ENCODE measurements at places on chromosomes 6 and 20. TPM values are rescaled to one million over a fixed set of nuclear protein-coding genes. Genes with fewer than 3 reads are reported as not detected.

The NKAPL gene
- total RNA-seq = not detected

The C20orf202 gene
- not detected for total RNA-seq

The DUSP22 gene
- total RNA-seq = 18.6 TPM

The KIF25 gene
- total RNA-seq = not detected

The FLRT3 gene
- total RNA-seq = 107 TPM

The SLC12A5 gene
- 1.9 TPM for total RNA-seq

The FOXS1 gene
- total RNA-seq = not detected

The OVOL2 gene
- total RNA-seq = 8.8 TPM

GRCh38 chr20:32920530-32921298 lies 62.0 kb downstream of the EFCAB8 start:
- DNase-seq = peak; percentile 40

GRCh38 chr6:144334150-144334708 lies 49.1 kb downstream of the UTRN start:
- DNase-seq = no peak

- no peak for DNase-seq
Measured at GRCh38 chr6:10609038-10609437, 85.4 kb downstream of the C6orf52 start.

DNA sequence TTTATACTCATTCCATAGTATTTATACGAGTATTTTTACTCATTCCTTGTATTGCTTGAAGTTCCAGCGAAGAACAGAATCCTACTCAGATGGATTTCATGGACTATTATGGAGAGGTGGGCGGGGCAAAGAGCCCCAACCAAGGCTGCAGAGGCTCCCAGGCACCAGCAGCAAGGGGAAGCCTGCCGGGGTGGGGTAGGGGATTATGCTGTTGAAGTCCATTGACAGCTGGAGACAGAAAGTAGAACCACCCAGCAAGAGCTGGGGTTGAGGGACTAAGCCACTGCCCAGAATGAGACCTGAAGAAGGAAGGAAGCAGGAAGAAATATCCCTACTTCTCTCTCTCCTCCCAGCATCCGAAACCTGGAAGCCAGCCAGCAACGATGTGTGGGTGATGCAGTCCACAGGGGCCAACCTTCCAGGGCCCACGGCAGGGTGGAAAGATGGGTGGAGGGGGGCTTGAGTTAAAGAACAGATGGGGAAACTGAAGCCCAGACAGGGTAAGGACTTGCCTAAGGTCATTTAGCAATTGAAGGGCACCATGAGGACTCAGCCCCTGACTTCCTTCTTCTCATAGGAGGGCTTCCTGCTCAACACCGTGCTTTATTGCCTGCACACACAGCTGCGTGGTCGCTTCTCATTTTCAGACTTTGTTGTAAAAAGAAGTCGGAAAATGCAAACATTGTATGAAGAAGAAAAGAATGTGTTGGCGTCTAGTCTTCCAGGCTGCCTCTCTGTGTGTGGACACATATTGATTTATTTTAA lies 18.3 kb upstream of the GTSF1L start:
- DNase-seq = no peak

DNA sequence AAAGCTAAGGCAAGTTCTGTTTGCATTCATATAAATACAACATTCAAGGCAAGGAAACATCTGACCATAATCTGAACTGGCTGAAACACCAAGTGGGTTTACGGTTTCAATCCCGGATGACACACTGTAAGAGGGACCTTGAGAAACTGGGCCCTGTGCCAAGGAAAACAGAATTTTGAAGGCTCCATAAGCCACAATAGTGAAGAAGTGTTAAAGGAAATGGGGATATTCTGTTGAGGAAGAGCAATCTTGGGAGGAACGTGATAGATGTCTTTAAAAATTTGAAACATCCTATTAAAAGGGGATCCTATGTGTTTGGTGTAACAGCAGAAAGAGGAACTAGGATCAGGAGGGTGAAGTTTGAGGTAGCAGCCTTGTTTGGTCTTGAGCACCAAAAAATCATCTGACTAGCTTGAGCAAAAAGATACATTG lies 82.4 kb upstream of the TAB2 start:
- no peak for DNase-seq

DNA sequence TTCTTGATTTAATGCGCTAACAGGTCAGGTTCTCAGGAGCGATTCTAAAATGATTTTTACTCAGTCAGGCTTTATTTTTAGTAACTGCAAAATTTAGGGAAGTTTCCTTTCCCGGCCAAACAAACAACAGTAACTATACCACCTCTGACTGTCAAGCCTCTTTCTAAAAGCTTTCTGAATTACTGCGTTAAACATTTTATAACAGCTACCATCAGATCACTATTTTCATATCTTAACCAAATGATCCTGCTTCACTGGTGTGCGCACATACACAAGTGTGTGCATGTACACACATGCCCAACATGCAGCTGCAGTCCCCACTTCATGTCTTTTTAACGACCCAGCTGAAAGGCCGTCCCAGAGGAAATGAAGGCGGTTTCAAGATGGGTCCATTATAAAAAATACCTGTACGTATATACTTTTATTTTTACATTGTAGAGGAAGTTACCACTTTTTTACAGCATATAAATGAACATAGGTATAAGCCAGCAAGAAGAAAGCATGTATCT lies 25.0 kb downstream of the TMEM242 start:
- no peak for DNase-seq

- no peak for DNase-seq
Measured at GRCh38 chr6:143949535-143949934, 58.5 kb downstream of the PLAGL1 start.

DNA sequence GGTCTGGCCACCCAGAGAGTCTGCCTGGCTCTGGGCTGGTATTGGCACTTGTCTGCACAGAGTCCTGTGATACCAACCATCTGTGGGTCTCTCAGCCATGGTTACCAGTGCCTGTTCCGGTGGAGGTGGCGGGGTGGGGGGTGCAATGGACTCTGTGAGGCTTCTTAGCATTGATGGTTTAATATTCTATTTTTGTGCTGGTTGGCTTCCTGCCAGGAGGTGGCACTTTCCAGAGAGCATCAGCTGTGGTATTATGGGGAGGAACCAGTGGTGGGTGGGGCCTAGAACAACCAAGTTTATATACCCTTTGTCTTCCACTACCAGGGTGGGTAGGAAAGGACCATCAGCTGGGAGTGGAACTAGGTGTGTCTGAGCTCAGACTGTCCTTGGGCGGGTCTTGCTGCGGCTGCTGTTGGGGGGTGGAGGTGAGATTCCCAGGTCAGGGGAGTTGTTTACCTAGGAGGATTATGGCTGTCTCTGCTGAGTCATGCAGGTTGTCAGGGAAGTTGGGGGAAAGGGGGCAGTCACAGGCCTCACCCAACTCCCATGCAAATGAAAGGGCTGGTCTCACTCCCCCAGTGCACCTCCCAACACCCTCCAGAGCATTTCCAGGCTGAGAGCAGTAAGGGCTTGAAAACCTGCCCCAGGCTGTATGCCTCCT lies 117.5 kb downstream of the FLRT3 start:
- DNase-seq = peak; percentile 88

- no peak for DNase-seq
Measured at GRCh38 chr20:58783511-58784011, 67.1 kb downstream of the GNAS-AS1 start.

DNA sequence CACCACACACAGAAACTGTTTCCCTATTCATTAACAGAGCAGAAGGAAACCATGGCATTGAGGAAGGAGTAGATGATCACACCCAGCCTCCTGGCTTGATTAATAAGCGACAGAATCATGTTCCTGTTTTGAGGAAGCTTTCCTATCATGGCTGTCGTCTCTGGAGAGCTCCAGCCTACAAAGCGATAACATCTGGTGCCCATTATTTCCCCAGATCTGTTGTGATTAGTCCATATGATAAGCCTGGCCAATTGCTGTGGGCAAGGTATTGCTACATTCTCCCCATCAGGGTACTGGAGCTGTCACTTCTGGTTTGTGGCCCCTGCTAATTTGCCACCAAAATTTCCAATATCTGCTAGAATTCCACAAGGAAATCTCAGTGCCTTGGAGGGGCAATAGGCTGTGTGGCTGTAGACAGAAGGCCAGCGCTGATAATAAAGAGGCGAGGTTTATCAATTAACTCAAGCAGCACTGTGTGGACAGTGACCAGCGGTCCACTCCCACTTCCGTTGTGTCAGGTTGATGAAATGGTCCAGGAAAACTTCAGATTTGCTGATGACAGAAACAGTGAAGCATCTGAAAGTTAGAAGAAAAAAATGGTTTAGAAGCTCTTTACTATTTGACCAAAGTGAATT lies 66.4 kb downstream of the OLIG3 start:
- DNase-seq = no peak

DNA sequence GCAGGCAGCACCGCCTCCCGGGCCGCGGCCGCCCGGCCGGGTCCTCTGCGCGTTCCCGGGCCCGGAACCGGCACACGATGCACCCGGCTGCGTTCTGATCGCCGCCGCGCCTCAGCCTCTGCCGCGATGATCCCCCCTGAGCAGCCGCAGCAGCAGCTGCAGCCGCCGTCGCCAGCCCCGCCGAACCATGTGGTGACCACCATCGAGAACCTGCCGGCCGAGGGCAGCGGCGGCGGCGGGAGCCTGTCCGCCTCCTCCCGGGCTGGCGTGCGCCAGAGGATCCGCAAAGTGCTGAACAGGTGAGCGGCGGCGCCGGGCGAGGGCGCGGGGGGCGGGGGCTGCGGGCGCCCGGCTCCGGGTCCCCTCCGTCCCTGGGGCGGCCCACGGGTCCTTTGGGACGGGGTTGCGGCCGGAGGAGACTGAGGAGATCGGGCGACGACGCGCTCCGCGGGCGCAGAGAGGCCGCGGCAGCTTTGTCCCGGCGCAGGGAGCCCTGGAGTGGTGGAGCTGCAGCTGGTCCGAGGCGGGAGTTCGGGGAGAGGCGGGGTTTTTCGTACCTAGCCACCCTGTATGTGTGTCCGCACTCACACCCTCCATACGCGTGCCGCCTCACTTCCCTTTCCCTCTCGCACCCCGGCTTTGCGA lies 659 bp downstream of the SLC35F1 start:
- DNase-seq = no peak

- DNase-seq = no peak
Measured at GRCh38 chr6:41430875-41431274, 95.5 kb downstream of the NCR2 start.

- no peak for DNase-seq
Measured at GRCh38 chr6:160679402-160679769, 15.3 kb upstream of the LPA start.

DNA sequence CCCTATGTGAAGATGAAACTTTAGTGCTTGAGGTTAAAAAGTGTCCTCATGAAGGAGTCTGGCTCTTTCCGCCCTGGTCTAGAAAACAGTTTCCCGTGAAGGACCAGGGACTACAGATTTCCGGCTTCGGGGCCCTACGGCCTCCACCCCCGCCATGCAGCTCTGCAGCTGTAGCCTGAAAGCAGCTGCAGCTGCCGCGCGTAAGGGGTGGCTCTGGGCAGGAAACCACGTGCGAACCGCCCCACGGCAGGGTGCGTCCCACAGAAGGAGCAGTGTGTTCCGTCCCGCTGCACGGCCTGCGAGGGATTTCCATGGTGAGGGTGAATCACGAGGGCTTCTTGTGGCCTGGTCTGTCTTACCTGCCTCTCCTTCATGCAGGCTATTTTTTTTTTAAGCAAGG lies 117.0 kb downstream of the ERMARD start:
- DNase-seq = no peak

DNA sequence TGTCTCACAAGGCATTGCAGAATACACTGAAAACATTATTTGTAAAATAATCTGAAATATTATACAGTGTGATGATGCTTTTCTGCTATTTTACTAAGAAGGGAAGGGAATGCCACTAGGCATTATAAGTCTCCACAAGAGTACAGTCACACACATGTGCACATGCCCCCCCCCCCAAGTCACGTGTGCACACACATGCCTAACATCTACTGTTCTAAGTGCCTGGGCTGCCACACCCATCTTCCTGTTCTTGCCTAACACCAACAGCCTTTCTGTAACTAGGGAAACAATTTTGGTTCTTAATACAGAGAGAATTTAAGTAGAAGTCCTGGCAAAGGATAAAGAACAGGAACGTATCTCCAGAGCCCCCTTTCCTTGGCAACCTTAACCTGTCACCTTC lies 58.2 kb upstream of the BCLAF1 start:
- DNase-seq = no peak
